ENCODE measurements at places on chromosomes 2 and 18. TPM values are rescaled to one million over a fixed set of nuclear protein-coding genes. Genes with fewer than 3 reads are reported as not detected.

C2orf78 gene
- not detected for total RNA-seq

TMEM237 gene
- total RNA-seq, result 23.1 TPM

RNF103 gene
- total RNA-seq, result 22.7 TPM

GRCh38 chr2:188727846-188728245 lies 246.3 kb upstream of the COL3A1 start:
- DNase-seq, result no peak

GRCh38 chr18:2180586-2180985 lies 390.7 kb downstream of the METTL4 start:
- no peak for DNase-seq

DNA sequence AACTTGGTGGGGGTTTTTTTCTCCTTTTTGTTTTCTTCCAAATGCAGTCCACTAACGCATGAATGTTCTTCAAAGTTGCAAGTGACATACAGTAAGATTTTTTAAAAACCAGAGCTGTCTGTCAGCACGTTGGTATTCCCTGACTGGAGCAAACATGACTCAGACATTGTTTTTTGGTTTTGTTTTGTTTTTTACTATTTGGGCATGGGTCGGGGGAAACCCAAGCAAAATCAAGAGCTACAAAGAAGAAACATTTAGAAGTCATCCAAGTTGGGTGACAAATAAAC lies 726 bp upstream of the CCDC88A start:
- no peak for DNase-seq

DNA sequence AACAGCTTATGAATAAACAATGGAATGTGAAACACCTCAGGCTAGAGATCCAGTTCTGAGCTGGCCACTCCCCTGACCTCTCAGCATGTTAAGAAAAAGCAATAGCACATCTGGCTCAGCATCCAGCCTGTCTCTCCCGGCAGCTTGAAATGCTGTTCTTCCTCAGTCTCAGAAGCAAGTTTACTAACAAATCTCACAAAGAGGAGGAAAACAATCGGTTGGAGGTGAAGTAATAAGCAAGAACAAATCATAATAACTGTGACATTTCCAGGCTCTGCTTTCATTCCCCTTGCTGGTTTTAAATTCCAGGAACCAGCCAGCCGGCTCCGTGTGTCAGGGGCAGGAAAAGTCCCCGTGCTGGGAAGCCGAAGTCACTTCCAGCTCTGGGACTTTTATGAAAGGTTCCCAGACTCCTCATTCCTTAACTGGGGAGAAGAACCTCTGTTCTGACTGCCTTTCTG lies 133.9 kb upstream of the ARL4C start:
- DNase-seq, result no peak

Measured in omental fat pad (tissue), 4 donors.